ENCODE measurements at places on chromosomes 16 and 17.

- DNase-seq, result no peak
Measured at GRCh38 chr16:64417711-64418227, 704.1 kb downstream of the CDH11 start.

GRCh38 chr17:77489239-77489892 is 348.6 kb downstream of the SEC14L1 start:
- DNase-seq, result no peak

DNA sequence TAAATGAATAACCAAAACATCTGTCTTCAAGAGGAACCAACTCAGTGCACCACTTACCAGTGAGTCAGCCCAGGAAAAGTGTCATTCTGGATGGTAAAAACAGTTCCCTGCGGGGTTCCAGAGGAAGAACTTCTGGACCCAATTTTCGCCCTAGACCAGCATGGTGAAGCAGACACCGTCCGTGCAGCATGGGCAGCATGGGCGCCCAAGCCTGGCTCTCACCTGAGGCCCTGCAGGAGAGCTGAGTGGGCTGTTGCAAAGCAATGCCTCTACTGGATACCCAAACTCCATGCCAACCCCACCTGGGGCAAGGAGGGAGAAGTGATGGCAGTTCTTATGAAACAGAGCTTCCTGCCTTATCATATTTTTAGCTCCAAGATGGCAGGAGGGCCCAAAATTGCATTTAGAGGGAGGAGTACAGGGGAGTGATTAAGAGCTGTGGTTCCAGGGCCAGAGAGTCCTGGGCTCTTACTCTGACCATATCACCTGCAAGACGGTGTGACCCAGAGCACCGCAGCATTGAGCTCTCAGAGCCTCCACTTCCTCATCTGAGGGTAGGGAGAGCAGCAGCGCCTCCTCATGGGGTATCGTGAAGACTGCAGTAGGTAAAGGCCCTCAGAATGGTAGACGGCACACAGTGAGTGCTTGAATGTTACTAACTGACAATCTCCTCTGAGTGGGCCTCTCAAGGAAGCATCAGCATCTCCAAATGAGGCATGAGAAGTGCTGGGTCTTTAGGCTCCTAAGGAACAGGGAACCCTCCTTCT is 16.6 kb upstream of the INPP5K start:
- DNase-seq, result no peak

GRCh38 chr17:70797166-70797565 is 627.8 kb downstream of the KCNJ2 start:
- DNase-seq, result no peak

DNA sequence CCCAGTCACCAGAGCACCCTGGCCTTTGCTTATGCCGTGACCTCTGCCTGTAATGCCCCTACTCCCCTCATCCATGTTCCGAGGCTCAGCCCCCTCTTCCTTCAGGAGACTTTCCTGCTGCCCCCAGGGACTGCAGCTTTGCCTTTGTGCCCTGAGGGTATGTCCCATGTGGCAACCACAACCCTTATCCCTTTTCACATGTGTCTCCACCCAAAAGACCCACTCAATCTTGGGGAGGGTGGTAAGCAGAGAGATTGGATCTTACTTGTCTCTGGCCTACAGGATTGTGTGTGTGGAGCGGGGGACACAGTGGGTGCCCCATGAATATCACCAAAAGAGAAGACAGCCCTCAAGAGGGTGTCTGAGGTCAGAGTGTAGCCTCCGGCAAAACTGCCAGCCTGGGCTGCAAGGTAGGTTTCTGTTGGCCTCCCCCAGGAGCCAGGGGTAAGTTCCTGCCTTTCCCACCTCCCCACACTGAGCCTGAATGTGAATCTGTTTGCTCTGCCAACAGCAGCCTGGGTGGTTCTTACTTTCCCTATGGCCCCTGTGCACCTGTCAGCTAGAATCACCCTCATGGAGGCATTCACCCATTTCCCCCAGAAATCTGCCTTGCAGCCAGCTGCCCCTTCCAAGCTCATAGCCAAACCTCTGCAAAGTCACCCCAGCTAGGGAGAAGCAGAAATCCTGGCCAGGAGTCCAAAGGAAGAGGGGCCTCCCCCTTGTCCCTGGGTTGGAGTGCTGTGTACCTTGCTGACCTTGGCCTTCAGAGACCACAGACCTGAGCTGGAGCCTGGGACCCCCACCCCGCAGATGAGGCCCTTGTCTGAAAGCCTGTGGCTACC is 11.5 kb upstream of the C17orf113 start:
- DNase-seq, result no peak

DNA sequence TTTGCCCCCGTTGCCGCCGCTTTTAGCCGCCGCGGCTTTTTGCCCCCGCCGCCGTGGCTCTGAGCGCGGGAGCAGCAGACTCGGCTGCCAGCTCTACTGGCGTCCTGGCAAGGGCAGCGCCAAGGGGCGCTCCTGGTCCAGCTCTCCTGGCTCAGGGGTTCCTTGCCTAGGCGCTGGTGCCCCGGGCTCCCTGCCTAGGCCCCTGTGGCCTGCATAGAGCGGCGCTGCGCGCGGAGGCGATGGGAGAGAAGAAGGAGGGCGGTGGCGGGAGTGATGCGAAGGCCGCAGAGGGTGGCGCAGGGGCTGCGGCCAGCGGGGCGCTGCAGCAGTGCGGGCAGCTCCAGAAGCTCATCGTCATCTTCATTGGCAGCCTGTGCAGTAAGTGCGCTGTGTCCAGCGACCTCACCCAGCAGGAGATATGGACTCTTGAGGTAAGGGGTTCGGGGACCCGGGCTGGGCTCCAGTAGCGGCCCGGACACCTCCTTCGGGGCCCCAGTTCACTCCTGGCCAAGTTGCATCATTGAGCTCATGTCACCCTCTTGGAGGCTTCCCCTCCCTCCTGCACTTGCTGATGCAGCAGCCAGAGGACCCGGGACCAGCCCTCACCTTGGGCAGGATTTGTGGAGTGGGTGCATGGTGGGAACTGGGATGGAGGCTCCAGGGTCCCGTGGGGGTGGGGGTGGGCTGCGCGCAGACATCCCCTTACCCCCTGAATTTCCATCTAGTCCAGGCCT is 1344.4 kb downstream of the TP53TG3F start:
- DNase-seq, result no peak

GRCh38 chr16:23258919-23259237 is 43.2 kb upstream of the SCNN1B start:
- no peak for DNase-seq

DNA sequence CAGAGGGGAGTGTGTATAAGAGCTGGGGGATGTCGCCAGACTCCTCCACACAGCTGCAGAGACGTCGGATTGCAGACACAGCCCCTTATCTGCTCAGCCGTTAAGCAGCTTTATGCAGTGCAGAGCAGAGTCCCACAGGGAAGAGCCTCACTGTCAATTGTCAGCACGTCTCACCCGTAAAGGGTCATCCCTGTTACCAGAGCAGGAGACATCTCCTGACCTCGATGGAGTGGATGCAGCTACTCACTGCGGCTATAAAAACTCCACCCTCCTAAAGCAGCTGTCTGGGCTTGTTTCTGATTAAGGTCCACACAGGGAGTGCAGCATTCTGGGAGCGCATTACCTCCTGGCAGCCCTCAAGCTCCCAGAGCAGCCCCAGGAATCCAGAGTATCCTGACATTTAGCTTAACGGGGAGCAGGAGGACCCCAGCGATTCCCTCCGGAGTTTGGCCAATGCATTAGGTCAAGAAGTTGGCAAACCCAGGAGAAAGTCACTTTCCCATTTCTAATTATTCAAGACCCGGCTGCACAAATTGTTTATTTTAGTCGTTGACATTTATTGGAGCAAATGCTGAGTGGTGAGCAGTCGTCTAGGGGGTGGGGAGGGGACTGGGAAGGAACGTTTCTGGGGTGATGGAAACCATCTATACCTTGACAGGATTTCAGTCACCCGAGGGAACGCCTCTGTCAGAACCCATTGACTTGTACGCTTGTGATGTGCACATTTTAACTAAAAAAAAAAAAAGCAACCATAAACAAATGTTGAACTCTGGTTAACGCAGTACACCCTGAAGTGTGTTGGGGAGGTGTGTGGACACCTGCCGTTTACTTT is 100.0 kb upstream of the ZNF469 start:
- no peak for DNase-seq

GRCh38 chr17:8806253-8806925 is 7.2 kb upstream of the MFSD6L start:
- DNase-seq, result no peak

- no peak for DNase-seq
Measured at GRCh38 chr17:41069031-41069430, 3.4 kb upstream of the KRTAP2-4 start.

DNA sequence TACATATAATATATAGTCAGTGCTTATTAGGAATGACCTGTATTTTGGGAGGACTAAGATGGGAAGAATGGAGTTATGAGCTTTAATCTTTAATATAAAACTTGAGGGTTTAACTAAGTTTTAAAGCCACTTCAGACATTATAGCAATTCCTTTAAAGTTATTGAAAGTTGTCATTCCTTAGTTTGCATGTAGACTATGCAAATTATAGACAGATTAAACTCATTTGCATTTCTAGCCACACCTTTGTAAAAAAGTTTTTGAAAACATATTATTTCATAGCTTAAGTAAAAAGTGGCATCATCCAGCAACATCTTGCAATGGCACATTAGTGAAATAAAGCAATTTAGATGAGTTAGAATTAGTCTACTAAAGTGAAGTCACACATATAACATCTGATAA is 49.8 kb downstream of the C17orf58 start:
- DNase-seq, result no peak

GRCh38 chr17:78127888-78128550 is 536 bp downstream of the TMC6 start:
- no peak for DNase-seq

DNA sequence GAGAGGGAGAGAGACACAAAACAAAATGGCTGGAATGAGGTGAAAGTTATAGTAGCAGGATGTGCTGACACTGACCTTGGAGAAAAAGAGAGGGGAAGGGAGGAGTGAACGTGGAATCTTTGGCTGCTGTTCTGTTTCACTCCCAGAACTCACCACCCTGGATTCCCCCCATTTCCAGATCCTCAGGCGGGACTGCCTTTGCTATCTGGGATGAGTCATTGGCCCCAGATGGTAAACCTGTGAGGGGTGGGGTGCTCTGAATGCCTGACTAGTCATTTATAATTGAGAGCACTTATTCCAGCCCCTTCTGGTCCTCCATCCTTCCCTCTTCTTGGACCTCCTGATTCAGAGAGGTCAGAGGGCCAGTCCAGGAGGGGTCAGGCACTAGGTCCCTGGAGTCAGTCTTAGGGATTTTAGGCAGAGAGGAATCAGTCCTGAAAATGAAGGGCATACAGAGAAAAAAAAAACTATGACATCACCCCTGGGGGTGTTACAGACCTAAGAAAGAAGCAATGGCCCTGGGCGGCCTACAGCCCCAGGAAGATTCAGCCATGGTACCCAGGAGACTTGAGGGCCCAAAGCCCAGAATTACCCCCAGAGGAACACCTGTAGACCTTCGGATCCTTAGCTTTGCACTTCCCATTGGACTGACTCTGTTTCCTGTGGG is 2.2 kb upstream of the ZG16 start:
- no peak for DNase-seq

DNA sequence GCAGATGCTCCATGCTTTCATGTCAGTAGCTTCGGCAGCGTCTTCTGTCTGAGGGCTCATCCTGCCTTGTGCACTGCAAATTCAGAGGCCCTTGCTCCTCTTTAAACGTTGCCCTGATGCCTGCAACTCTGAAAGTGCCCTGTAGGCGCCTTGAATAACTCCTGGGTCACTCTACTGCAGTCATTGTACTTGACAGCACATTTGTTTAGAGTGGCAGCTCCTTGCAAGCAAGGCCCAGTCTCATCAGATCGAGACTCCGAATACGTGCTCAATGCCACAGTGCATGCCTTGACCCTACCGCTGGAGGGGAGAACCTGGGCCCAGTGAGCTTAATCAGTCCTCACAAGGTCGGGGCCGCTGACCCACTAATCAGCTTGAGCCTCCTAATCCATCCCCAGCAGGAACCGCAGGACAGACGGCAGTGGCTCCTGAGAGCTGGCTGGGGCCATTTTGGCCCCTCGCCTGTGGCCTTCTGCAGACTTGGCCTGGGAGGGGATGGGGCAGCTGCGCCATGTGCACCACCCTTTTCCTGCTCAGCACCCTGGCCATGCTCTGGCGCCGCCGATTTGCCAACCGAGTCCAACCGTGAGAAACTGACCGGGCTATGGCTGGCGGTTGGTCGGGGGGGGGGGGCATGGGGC is at the start of gene PRCD:
Gene PRCD (plus strand): TSS at position 414 of the 641 bp plus-strand sequence. CDS start 98 bp downstream, at position 512.
- DNase-seq, result peak; percentile 46

GRCh38 chr17:9381068-9381467 is 194.6 kb downstream of the STX8 start:
- no peak for DNase-seq

- no peak for DNase-seq
Measured at GRCh38 chr17:45016823-45017222, 34.6 kb downstream of the DCAKD start.

DNA sequence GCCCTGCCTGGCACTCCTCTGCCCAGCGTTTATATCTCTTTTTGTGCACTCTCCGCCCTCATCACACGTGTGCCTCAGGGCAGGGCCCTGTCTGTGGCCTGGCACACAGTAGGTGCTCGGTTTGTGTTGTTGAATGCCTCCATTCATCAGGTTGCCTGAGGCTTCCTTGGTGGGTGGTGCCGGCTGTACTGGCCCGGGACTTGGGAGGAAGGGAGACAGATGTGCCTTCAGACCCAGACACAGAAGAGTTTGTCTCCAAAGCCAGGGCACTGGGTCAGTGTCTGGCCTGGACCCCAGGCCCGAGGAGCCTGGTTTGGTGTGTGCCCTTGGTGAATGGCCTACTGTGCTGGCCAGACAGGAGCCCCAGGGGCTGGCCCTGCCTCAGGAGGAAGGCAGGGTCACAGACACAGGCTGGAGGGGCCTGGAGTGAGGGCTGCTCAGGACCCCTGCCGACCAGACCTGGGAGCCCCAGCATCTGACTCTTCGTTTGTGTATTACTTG is 71.6 kb downstream of the RAI1 start:
- no peak for DNase-seq

DNA sequence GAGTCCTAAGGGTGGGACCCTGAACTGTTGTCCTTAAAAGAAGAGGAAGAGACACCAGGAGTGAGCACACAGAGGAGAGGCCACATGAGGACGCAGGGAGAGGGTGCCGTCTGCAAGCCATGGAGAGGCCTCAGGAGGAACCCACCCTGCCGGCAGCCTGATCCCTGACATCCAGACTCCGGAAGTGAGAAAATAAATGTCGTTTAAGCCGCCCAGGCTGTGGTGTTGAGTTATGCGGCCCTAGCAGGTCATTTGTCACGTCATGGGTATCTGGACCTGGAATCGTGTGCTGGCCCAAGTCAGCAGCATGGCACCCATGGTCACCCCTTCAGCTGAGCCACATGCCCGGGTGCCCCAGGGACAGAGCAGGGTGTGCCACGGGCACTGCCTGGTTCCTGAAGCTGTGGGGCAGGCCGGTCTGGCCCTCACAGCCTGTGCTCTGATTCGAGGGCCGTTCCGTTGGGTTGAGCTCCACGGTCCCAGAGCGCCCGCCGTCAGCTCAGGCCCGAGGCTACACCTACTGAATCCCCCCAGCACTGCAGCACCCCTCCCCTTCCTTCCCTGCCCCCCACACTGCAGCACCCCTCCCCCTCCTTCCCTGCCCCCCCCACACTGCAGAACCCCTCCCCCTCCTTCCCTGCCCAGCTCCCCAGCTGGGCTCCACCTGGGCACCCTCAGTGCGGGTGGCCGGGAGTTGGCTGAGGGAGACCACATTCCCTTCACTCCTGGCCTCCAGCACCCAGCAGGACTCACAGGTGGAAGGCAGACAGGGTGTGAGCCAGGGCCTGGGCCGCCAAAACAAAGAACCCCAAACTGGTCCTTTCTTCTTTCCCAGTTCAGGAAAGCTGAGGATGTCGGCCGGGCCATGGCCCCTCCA is 2.7 kb upstream of the CCDC57 start:
- DNase-seq, result peak; percentile 38
